Right lobe of liver (tissue), 6 donors: ENCODE measurements at places on chromosomes 6 and 20.

DNA sequence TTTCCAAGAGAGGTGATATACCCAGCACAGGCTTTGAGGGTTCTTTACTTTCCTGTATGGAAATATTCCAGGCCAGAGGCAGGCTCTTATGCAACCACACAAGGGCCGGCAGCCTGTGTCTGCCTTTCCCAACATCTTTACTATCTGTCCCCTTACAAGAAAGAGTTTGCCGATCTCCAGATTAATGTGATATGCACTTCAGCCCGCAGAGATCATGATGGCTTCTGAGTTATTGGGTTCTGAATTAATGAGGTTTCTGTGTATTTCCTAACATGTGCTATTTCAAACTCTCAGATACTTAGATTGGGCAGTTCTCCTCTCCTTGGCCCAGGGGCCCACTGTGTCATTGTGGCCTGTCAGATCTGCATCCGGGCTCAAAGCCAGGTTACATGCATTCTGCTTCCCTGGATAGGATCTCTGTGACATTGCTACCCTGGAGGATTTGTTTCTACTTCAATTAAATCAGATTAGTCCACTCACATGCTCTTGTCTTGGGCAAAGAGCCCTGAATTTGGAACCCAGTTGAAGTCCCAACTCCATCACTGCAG, 56.6 kb downstream of the TGM2 start:
- no peak for DNase-seq

- DNase-seq = no peak
Observed at GRCh38 chr6:150898399-150899170, 33.1 kb downstream of the MTHFD1L start.

DNA sequence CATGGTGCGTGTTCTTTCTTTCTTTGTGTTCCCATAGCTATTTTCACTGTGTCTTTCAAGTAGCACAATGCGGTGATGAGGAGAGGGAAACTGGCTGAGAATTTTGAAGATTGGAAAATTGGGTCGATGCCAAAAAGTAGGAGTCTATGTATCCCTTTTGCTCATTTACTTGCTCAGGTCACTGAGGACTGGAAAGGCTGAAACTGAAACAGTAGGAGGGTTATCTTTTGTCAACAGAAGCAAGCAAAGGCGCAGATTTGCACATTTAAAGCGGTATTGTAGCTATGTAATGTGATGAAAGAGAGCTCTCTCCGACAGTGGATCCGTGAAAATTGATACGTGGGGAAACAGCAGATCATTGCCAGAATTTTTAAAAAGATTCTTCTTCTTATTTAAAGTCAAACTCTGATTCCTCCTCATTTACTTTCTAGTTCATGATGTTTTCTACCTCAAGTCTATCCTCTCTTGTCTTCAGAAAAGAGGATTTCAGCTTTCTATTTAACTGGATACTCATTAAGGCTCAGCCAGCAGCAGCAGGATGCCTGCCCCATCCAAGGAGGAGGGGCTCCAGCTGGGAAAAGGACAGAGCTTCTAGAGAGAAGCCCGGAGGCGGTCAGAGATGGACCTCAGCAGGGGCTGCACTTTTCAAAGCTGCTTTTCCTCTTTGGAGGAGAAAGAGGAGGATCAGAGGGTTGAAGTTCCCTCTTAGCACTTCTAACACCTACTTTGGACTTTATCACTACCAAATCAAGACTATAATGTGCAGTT, 15.9 kb upstream of the FYN start:
- DNase-seq = no peak

- peak; percentile 96 for DNase-seq
Observed at GRCh38 chr6:111591370-111591900, 14.2 kb downstream of the TRAF3IP2 start.

GRCh38 chr6:15819841-15820240, 157.0 kb upstream of the DTNBP1 start:
- DNase-seq = no peak

DNA sequence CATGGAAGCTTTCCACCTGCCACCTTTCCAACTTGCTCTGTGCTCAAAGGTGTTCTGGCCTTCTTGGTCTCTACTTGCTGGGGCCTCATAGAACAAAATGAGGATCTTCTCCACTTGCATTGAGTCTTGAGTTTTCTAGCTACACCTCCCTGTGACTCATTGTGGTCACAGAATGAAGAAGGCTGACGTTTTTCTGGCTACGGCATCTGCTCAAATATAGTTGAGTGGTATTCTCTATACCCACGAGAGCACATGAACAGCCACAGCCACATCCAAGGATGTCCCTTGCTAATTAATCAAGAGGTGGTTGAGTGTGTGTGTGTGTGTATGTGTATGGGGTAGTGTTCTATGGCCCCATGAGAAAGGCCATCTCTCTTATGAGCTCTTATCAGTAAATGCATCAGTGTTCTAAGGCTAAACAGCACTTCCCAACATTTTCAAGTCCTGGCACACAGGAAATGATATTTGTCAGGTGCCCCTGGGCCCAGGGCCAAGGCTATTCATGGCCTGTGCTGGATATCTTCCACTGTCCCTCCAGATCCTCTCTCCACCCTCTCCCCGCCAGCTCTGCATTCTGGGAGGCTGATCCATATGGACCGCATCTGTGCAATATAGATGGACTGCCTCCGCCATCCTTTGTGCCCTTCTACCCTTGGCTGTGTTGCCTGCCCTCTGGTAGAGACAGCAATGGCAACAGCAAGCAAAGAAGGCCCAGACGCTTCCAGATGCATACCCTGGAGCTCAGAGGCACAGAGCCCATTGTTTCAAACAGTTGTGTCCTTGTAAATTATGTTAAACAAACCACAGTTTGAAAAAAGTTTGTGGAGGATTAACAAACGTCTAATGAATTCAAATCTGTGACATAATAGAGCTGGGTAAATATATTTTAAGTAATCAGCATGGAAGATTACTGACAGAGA, 150.2 kb downstream of the LRFN2 start:
- no peak for DNase-seq

GRCh38 chr20:23003077-23003635, 32.0 kb upstream of the SSTR4 start:
- DNase-seq = no peak
